ENCODE measurements at places on chromosomes 16 and 17. TPM values are rescaled to one million over a fixed set of nuclear protein-coding genes. Genes with fewer than 3 reads are reported as not detected.

Gene ACSM5
- not detected for total RNA-seq

Gene KCNJ18
- total RNA-seq, result not detected

Gene NME1
- total RNA-seq, result 304 TPM

Gene CSH1
- not detected for total RNA-seq

Gene PRRT2
- not detected for total RNA-seq

Gene C17orf78
- not detected for total RNA-seq

Gene MT2A
- 392 TPM for total RNA-seq

Gene SCARF1
- total RNA-seq, result 0.89 TPM

Gene CDC42EP4
- 60.8 TPM for total RNA-seq

Gene HIGD1B
- total RNA-seq, result not detected

Gene ZKSCAN2
- total RNA-seq, result 2.3 TPM

Gene PRSS27
- 0.35 TPM for total RNA-seq

Gene CDH16
- not detected for total RNA-seq

Gene HIC1
- total RNA-seq, result 136 TPM
